ENCODE measurements at places on chromosomes 5 and 9.

DNA sequence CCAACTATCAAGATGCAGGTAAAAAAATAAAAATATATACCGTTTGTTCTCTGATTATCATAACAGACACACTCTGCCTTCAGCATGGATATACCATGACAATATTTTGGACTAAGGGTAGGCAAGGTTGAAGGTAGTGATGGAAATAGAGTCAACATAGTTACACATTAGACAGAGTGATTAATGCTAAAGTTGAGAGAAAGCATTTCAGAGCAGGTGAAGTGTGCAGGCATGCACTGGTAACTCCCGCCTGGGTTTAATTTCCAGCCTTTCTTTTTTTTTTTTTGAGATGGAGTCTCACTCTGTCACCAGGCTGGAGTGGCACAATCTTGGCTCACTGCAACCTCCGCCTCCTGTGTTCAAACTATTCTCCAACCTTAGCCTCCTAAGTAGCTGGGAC lies 458.5 kb downstream of the TLR4 start:
- no peak for DNase-seq

- no peak for DNase-seq
These were observed 45.2 kb downstream of the DIAPH1 start for GRCh38 chr5:141573489-141574121.

DNA sequence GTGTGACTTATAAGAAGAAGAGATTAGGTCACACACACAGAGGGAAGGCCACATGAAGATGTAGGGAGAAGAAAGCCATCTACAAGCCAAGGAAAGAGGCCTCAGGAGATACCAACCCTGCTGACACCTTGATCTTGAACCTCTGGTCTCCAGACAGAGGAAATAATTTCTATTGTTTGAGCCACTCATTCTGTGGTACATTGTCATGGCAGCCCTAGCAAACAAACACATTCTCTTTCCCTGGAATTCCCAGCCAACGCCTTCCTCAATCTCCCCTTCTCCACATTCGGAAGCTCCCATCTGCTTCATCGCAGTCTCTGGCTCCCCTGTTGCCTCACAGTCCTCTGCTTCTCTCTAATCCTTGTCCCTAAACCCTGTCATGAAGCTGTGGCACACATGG lies 16.7 kb downstream of the PTGS1 start:
- DNase-seq, result no peak

DNA sequence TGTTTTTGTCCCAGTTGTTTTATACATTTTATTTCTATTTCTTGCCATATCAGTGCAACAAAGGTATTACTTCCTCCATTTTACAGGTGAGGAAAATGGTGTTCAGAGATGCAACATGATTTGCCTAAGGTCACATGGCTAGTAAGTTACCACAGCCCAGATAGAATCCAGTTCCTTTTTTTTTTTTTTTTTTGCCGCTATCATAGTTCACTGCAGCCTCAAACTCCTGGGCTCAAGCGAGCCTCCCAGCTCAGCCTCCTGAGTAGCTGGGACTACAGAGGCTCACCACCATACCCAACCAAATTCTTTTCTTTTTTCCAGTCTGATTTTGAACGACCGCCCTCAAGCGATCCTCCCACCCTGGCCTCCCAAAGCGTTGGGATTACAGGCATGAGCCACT lies 480 bp upstream of the CCDC69 start:
- DNase-seq, result no peak

GRCh38 chr9:86747711-86748110 lies 199.6 kb downstream of the GAS1 start:
- no peak for DNase-seq

DNA sequence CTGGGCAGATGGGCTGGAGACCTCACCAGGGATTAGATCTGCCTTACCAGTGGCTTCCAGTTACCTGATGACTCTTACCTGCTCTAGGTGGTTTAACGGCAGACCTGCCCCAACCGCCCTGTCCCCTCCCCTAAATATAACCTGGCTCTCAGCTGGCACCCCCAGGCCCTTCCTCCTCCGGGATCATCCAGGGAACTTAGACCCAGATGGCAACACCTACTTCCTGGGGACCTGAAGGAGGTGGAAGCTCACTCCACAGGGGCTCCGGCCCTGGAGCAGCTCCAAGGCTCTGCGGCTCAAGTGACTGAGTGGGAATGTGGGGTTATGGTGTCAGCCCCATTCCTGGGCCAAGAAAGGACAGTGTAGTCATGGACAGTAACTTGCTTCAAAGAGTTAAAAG lies 130.4 kb downstream of the OLFM1 start:
- no peak for DNase-seq

GRCh38 chr9:970151-970996 lies 6.1 kb upstream of the DMRT3 start:
- no peak for DNase-seq

GRCh38 chr9:83491413-83491812 lies 46.8 kb downstream of the FRMD3 start:
- no peak for DNase-seq

- DNase-seq, result no peak
These were observed 77.0 kb upstream of the LRRTM2 start for GRCh38 chr5:138951986-138952735.
